Activated T-helper 1 cell treated with anti-CD3 and anti-CD28 coated beads, Interleukin-12 subunit alpha, Interleukin-12 subunit beta, Interleukin-2, Interleukin-4 antibody, amounts not matched to agents 30 ng/mL and 10 ng/mL and 1 ng/mL, durations not matched to agents 14 hours and 24 hours and 36 hours (primary cell): ENCODE measurements at places on chromosomes 3 and 15.

- DNase-seq = no peak
These were observed 1.4 kb upstream of the NECTIN3 start for GRCh38 chr3:111069974-111070771.

DNA sequence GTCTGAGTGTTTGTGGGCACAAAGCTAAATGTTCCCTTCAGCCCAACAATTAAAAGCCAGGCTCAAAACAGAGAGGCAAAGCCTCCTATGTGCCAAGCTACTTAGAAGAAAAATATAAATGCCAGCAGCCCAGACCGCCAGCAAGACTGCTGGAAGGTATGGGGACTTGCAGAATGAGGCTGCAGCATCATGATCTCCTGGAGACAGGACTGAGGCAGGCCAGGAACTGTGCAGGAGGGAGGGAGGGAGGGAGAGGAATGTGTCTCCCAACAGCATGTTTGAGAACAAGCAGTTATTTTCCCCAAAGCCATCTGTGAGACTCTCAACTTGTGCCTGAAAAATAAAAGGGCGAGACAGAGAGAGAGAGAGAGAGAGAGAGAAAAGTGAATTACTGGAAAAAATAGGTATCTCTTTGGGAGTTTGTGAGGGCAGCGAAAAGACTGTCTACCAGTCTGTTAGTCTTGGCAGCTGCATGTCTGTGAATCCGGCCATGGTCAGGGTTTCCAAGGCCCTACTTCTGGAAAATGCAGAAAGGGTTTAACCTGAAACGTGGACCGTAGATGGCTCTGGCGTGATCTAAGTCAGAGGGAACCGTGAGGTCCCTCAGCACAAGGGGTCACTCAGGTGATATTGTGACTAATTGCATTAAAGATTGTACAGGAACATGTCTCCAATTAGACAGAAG, 139.7 kb upstream of the COL8A1 start:
- DNase-seq = no peak

DNA sequence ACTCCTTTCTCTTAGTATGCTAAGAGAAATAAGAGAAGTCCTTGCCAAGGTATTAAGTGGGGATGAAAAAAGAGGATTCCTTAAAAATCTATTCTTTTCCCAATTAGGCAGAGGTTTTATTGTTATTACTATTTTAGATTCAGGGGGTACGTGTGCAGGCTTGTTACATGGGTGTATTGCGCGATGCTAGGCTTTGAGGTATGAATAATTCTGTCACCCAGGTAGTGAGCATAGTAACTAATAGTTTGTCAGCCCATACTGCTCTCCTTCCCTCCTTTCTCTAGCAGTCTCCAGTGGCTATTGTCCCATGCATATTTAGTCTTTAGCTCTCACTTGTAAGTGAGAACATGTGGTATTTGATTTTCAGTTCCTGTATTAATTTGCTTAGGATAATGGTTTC, 83.9 kb downstream of the LEKR1 start:
- DNase-seq = no peak

DNA sequence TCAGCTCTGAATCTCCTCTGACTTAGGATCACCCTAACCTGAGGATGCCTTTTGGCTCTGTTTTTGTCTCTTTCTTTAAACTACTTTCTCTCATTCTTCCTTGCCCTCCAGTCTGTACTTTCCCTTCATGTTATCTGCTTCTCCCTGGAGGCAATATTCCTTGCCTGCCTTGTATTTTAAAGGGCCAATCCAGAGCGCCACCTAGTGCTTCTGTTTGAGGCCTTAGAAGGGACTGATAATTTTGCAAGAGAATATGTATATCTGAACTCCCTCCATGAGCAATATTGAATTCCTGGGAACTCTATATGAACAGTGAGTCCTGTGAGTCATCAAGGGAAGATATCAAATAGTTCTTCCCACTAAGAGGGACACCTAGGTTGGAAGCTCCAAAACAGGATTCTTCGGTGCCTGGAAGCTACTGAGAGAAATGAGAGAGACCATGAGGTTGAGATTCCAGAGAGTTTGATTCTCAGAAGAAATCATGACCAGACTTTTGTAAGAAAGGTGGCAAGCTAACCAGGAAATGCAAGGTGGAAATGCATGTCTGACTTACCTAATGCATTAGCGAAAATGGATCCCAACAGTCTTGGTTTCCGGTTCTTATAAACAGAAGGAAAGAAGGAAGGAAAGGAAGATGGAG, 203.8 kb upstream of the CD96 start:
- DNase-seq = peak; percentile 12

DNA sequence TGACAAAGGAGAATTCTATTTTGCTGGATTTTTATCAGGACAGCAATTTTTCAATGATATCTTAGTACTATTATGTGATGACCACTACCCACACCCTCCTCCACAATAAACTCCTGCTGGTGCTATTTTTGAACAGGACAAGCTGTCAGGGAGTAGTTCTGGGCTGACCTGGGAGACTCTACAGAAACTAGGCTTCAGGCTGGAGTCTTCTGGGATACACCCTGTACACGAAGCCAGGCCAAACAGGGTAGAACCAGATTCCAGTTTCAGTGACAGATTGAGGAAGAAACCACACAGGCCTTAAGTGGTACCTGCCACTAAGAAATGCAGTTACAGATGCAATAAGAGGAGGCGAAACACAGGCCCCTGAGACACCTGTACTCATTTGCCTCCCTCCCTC, 12.8 kb downstream of the NMNAT3 start:
- DNase-seq = no peak

DNA sequence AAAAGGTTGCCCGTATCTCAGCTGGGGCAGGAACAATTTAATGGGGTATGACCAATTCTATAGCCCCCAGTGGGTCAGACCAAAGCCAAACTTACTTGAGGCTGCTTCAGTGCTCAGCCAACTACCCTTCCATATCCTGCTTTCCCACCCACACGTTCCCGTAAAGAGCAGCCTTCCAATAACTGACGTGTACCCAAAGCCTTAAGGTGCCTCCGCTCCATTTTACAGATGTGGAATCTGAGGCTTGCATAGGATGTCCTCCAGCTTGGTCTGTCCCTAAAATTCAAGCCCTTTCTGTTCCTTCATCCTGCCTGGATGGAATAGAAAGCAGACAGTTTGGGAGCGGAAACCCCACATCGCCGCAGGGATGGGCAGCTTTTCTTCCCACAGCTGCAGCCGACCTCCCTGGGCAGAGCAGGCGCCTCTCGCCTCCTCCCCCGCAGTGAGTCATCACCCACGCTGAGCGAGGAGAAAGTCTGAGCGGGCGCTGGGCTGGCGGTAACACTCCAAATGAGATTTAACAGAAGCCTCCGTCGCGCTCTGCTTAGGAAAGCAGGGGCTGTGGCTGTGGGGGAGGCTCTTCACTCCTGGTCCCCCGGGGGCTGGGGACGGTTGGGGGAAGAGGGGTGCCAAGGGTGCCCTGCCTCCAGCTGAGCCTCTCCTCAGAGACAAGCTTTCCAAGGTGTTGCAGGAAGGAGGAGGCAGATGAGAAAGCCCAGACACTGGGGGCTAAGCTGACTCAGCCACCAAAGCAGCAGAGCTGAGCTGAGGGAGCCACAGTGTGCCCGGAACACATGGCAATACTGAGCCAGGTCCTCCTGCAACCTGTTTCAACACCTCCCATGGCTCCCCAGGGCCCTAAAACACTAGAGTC, 57.8 kb upstream of the HRH1 start:
- DNase-seq = peak; percentile 39

GRCh38 chr3:108985844-108986243, 32.2 kb upstream of the GUCA1C start:
- no peak for DNase-seq

- no peak for DNase-seq
These were observed 17.1 kb downstream of the MASP1 start for GRCh38 chr3:187274315-187274976.

DNA sequence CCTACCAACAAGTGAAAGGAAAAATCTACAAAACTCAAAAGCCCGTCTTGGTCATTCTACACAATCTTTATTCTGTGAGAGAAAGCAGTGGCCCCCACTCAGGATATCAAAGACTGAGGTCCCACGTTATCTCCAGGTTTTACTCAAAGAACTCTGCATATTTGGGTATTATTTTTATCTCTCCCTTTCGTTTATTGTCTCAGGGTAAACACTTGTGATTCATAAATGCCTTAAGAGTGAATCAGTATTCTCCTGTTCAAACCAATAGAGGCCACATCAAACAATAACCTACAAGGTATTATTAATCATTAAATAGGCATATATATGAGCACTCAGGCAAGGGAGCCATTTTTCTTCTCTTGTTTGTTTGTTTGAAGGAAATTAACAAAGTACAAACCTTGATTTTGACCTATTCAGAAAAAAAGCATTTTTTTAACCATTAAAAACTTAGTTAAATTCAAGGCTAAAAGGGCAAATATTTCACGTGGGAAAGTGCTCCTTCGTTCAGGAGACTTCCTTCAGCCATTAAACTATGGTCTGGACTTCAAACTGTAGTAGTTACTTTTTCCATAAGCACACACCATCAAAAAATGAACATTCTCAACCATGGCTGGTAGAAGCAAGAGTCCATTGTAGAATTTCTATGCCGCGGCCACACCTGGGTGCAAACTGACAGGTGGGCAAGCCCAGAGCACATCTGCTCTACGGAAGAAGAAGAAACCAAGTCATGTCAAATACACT, 13.9 kb upstream of the HES1 start:
- DNase-seq = no peak

- no peak for DNase-seq
These were observed 357.9 kb downstream of the LSAMP start for GRCh38 chr3:116087426-116087825.

DNA sequence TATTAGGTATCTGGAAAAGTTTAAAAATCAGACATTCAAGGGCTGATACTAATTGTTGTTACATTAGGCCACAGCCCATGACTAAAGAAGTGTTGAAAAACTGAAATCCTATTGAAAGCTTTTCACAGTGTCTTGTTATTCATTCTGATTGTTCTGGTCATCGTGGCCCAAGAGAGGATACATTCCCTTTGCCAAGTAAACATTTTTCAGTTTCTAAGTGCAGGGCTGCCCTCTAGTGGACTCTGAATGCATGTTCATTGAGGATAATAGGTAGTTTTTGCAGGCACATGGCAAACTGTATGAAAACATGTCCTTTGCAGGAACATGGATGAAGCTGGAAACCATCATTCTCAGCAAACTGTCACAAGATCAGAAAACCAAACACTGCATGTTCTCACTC, 181.1 kb downstream of the MYRIP start:
- no peak for DNase-seq

DNA sequence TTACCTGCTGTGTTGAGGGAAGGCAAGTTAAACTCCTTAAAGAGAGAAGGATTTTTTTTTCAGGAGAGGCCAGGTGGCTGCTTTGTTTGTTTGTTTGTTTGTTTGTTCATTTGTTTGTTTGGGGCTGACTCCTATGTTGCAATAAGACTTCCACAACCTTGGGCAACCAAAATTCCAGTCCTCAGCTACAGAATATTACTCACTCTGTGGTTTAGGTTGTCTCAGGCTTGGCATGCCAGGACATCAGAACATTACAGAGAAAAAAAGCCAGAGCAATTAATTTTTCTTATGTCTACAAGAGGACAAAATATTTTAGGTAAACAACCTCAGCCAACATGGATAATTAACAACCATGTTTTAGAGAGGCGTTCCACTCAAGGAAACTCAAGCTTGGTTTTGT, 156.7 kb upstream of the ATP11B start:
- no peak for DNase-seq

GRCh38 chr15:89383365-89384175, 48.9 kb upstream of the POLG start:
- no peak for DNase-seq

DNA sequence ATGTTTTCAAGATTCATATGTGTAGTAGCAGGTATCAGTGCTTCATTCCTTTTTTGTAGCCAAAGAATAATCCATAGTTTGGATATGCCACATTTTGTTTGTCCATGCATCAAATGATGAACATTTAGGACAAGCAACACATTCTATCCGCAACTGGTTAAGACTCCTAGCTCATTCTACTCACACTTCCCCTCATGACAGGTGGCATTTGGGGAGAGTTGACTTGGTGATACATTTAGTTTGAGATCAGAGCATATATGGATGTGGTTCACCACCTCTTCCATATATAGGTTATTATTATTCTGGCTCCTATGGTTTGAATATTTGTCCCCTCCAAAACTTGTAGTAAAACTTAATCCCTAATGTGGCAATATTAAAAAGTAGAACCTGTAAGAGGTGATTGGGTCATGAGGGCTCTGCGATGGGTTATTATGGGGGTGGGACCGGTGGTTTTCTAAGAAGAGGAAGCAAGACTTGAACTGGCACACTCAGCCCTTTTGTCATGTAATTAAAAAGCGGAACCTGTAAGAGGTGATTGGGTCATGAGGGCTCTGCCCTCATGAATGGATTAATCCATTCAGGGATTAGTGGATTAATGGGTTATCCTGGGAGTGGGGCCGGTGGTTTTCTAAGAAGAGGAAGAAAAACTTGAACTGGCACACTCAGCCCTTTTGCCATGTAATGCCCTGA, 75.3 kb upstream of the HRH1 start:
- no peak for DNase-seq

DNA sequence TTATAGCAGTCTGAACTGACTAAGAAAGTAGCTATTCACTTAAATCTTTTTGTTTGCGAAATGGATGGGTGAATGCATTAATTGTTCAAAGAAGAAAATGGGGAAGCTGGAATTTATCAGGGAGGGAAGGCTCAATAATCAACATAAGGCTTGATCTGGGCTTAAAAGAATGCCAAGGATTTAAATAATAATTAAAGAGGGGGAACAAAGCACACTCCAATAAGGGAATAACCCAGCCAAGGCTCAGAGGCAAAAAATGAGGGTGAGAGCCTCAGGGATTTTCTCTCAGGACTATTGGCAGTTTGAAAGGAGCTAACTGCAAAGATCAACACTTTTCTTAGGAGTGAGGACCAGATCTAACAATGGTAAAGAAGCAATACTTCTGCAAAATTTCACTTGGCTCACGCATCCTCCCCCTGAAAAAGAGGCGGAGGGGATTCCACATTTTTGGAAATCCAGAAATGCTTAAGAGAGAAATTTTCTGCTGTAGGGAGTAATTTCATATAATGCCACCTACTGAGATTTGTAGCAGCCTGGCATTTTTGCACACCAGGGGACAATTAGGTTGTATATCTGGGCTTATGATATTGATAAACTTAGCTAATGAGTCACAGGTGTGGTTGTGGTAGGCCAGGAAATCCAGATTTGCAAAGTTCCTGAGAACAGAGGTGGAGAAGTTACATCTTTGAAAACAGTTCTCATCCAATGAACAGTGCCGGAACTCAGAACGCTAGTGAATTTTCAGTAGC, 405.1 kb downstream of the TUSC7 start:
- DNase-seq = no peak

DNA sequence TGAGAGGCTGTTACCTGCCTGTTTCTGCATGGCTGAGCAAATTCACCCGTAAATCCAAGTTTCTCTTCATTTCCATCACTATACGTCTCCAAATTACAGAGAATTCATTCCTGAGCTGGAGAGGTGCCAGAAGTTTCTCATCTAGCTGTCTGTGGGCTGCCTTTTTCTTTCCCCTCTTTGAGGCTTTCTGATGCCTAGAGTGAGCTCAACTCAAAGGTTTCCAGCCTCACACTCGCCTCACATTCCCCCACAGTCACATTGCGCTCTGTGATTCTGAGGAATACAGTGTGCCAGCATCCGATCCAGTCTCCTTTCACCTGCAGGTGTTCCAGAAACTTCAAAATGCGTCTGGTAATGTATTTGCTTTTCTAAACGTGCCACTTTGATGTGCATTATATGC, 267.2 kb downstream of the MFSD1 start:
- DNase-seq = no peak

GRCh38 chr3:141288336-141288990, 56.8 kb downstream of the PXYLP1 start:
- no peak for DNase-seq

GRCh38 chr3:44284949-44285348, 43.3 kb downstream of the TOPAZ1 start:
- DNase-seq = no peak

GRCh38 chr3:39907981-39908380, 98.6 kb downstream of the MYRIP start:
- no peak for DNase-seq

- no peak for DNase-seq
These were observed 5.8 kb downstream of the PRKCD start for GRCh38 chr3:53166781-53167291.
